Fibroblast of skin of scalp (primary cell): ENCODE measurements at places on chromosomes 1 and 21.
A peak's percentile ranks its signal among the peaks of the same experiment; 100 is the strongest.

- no peak for DNase-seq
These were observed 195.2 kb upstream of the JUN start for GRCh38 chr1:58979086-58979485.

- no peak for DNase-seq
These were observed 1.2 kb downstream of the C2CD4D start for GRCh38 chr1:151838222-151839081.

DNA sequence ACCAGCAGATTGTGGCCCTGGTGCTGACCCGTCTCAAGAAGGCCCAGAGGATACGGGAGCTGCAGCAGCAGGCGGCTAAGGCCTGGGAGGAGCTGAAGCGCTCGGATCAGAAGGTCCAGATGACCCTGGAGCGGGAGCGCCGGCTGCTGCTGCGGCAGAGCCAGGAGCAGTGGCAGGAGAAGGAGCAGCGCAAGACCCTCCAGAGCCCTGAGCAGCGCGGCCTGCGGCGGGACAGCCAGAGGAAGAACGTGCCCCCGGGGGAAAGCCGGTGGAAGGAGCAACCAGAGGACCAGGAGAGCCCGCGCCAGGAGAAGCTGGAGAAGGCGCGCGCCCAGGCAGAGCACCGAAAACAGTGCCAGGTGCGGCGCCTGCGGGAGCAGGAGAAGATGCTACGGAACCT is 1.0 kb downstream of the CCDC185 start:
- no peak for DNase-seq

DNA sequence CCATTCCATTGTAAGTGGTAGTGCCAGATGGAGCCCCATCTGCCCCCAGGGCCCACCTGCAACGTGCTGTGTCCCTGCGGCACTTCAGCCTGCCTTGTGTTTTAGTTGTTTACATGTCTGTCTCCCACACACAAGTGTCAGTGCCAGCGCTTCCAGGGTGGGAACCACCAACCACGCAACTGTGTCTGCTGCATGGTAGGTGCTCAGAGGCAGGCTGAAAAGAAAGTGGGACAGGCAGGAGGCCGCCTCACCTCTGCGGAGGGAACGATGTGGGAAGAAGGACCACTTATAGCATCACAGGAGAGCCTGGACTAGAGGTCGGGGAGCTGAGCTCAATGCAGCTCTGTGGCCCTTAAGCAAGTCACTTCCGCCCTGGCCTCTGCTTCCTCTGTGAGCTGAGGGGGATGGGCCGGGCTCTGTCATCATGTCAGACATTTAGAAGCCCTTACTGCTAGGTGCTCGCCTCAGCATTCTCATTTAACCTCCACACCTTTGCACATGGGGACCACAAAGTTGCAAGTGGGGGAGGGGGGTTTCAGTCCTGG is 17.9 kb downstream of the SLC9A1 start:
- DNase-seq = no peak

GRCh38 chr1:203273206-203273868 is 32.0 kb upstream of the BTG2 start:
- peak; percentile 71 for DNase-seq

DNA sequence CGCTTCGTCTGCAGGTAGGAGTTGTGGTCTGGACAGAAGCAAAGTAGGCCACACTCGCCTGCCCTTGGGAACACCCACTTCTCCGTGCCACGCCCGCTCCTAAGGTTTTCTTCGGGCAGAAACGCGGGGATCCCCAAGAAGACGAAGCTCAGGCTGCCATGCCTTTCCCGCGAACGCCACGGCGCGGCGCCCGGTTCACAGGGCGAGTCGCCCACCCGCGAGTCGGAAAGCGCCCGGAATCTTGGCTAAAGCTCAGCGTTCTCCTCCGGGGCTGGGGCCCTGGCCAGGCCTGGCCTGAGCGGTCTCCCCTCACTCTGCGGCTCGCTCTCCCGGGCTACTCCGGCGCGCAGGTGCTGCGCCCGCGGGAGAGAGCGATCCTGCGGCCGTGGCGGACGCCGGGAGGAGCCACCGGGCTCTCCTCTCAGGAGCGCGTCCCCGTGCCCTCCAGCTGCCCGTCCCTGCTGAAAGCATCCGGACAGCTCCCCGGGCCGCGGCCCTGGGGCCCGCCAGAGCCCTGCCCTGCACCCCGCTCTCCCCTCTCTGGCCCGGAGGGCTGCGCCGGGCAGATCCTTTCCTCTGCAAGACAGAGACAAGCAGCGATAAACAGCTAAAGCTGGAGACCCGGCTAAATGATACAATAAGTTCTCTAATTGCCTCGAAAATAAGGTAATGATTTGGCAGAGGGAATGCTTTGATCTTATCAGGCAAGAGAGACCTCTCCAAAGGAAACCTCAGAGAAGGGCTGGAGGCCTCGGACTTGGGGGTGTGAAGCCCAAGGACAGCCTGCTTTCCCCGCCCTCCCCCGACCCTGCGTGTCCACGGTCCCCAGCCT is 6.7 kb upstream of the WNT2B start:
- DNase-seq = peak; percentile 77

- DNase-seq = peak; percentile 23
These were observed 138.6 kb downstream of the NRIP1 start for GRCh38 chr21:14926186-14926585.

DNA sequence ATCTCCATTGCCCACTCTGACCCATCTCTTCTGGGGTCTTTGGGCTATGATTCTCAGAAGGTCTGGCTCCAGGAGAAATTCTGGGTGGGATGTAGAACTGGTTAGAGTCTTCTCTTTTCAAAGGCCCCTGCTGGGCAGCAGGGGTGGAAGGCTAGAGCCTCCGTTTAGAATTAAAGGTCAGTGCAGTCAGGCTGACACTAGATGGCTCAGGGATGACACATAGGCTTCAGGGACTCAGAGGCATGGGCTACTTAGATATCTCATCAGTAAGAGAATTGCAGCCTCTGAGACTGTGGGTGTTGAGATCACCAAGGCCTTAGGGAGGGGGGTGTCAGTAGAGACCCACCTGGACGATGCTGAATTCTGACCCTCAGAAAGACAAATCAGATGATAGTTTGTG is 12.6 kb upstream of the PPM1J start:
- no peak for DNase-seq

DNA sequence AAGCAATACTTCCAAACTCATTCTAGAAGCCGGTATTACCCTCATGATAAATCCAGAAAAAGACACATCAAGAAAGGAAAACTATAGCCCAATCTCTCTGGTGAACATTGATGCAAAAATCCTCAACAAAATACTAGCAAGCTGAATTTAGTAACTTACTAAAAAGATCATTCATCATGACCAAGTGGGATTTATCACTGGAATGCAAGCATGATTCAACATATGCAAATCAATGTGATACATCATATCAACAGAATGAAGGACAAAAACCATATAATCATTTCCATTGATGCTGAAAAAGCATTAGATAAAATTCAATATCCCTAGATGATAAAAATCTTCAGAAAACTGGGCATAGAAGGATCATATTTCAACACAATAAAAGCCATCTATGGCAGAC is 402.9 kb downstream of the TGFB2 start:
- DNase-seq = peak; percentile 65

- DNase-seq = no peak
These were observed 99.1 kb downstream of the PTBP2 start for GRCh38 chr1:96820671-96821070.

GRCh38 chr1:29924017-29924431 is 687.7 kb downstream of the PTPRU start:
- DNase-seq = no peak

DNA sequence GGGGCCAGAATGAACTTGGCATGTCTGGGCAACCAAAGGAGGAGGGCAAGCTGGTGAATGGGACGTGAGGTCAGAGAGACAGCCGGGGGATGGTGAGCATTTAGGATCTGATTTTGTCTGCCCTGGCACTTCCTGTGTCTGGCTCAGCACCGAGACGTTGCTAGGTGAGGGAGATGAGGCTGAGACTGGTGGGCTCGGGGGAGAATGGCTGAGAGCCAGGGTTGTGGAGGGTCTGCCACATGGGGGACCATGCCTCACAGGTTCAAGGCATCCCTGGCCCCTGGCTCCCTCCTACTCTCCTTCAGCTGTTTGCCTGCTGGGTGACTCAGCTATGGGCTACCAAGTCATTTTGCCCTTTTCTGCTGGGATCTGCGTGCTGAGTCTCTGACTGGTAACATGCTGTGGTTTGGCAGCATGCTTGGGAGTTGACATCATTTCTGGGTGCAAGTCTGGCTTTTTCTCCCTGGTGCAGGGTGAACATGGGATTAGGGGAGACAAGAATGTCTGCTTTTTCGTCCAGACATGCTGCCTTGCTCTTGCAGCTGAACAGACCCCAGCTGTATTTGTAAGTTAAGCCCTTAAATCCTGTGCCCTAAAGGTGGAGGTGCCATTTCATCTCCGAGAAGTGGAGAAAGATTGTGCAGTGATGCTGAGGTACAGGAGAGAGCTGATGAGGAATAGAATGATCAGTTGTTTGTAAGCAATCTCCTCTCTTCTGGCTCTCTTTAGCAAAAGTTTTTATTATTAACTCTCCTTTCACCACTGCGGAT is 17.6 kb downstream of the GALNT2 start:
- peak; percentile 99 for DNase-seq

GRCh38 chr1:40076895-40077312 is 20.1 kb downstream of the PPT1 start:
- peak; percentile 77 for DNase-seq

DNA sequence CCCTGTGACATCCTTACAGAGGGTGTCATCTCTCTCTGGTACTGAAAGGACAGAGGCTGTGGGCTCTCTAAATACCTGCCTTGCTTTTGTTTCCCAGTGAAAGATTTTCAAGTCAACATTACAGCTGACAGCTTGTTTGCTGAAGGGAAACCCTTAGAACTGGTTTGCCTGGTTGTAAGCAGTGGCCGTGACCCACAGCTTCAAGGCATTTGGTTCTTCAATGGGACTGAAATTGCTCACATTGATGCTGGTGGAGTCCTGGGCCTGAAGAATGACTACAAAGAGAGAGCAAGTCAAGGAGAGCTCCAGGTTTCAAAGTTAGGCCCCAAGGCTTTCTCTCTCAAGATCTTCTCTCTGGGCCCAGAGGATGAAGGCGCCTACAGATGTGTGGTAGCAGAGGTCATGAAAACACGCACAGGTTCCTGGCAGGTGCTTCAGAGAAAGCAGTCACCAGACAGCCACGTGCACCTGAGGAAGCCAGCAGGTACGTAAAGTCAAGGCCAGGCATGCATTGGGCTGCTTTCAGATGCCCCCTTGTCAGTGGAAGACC is 11.8 kb downstream of the CD101 start:
- DNase-seq = no peak

DNA sequence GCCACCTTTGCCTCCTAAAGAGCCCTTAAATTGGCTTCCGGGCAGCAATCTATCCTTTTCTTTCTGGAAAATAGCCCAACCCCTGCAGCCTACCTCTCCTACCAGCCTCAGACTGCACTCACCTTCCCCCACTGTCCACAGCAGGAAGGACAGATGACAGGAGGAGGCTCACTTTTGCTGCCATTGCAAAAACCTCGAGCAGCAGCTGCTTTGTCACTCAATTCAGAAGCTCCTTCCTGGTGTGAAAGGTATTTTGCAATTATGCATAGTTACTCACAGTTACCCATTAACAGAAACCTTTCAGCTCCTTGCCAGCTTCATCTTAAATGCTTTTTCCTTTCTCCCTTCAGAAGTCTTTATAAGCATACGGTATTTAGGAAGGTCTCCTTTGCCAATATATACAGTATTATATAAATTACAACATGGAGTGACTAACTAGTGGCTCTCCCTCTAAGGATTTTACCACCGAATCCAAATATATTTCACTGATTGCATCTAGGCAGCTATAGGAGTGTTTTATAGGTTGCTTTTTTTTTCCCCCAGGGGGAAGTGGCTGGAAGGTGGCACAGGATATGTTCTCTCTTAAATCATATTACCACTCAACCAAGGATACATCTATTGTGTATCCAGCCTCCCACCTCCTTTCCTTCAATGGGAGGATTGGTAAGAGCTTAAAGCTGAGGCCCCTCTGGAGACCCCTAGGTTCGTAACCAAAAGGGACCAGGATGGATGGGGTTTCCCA is 142.1 kb upstream of the IPO9 start:
- no peak for DNase-seq

- DNase-seq = peak; percentile 25
These were observed 83.4 kb downstream of the FOXD2 start for GRCh38 chr1:47521034-47521881.

GRCh38 chr1:115922801-115923200 is 53.5 kb upstream of the SLC22A15 start:
- DNase-seq = no peak

DNA sequence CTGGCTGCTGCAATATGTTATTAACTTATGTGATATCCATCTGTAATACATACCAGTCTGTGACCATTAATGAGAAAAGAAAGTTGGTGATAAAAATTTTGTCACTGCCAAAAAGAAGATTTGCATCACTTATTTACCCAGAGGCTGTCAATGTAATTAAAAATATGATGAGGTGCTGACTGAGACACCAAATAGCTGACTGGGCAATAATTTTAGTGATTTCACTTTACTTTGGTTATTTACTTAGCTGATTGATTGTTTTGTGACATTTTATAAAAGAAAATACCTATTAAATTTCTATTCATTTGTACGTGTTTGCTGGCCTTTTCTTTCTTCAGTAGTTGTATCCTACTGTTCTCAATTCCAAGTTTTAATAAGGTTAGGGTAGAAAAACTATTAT is 139.2 kb downstream of the HLX start:
- DNase-seq = no peak

DNA sequence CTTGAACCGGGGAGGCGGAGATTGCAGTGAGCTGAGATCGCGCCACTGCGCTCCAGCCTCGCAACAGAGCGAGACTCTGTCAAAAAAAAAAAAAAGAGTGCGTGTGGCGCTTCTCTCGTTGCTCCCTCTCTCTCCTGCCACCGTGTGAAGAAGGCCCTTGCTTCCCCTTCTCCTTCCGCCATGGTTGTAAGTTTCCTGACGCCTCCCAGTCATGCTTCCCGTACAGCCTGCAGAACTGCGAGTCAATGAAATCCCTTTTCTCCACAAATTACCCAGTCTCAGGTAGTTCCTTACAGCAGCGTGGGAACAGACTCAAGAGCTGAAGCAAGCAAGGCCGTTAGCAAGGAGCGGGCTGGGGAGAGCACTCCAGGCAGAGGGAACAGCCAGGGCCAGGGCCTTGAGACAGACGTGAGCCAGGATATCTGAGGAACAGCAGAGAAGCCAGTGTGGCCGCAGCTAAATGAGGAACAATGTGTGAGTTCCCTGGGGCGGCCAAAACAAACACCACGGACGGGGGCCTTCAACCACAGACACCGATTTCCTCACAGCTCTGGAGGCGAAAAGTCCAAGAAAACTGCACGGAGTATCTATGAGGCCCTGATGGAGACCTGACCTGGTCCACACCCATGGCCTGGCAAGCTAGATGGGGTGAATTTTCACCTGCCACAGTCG is 54.2 kb upstream of the ETS2 start:
- DNase-seq = no peak

- DNase-seq = no peak
These were observed 253.4 kb downstream of the RHOU start for GRCh38 chr1:228988664-228989063.

- no peak for DNase-seq
These were observed 44.0 kb upstream of the DIPK1A start for GRCh38 chr1:93005252-93005598.

GRCh38 chr1:206112600-206113301 is 4.4 kb downstream of the AVPR1B start:
- no peak for DNase-seq

- DNase-seq = no peak
These were observed 21.3 kb downstream of the SLC45A1 start for GRCh38 chr1:8339203-8339600.

GRCh38 chr21:44713130-44713529 is 1.8 kb upstream of the TSPEAR start:
- no peak for DNase-seq
